H4 (cell line): ENCODE measurements at places on chromosomes 11 and 22.
A peak's percentile ranks its signal among the peaks of the same experiment; 100 is the strongest.

GRCh38 chr11:114827736-114828135, 149.4 kb downstream of the NXPE2 start:
- no peak for DNase-seq

DNA sequence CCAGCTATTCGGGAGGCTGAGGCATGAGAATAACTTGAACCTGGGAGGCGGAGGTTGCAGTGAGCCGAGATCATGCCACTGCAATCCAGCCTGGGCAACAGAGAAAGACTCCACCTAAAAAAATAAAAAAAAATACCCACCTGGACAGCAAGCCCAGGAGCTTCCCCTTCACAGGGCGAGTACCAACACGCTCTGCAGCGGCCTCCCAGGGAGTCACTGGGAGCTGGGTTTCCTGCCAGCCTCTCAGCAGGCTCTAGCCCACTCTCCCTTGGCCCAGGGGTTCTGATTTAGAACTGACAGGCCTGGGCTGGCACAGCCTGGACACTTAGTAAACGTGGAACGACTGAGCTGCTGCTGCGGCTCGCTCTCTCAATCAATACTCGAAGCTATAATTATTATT, 2.0 kb upstream of the CABP7 start:
- no peak for DNase-seq

DNA sequence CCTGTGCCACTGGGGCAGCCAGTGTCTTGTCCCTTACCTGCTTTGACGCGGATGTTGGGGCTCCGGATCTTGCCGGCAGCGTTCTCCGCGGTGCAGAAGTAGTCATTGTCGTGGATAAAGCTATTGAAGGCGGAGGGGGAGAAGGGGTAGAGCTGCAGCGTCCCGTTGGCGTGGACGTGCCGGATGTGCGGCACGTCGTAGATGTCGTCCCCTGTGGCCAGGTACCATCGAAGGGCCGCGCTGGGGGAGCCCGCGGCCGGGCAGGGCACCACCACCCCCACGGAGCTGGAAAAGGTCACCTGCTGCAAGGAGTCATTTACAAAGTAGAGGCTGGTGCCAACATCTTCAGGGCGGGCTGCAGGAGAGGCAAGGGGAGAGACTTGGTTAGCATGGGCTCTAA, 16.6 kb downstream of the DSCAML1 start:
- DNase-seq: no peak

DNA sequence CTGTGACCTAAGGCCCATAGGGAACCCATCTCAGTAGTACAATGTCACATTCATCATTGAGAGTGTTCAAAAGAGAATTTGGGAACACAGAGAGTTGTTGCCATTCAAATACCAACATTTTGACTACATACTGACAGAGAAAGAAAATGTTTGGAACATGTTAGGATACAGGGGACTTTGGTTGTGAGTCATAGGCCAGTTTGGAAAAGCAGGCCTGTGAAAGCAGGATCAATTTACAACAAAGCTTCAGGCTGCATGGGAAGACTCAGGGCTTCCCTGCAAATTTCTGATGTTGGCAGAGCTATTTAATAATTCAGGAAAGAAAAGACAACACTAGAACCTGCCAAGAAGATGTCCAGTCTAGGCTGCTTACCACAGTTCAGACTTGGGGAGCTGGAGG, 374 bp downstream of the NLRP10 start:
- DNase-seq: no peak

- no peak for DNase-seq
Observed at GRCh38 chr22:31732089-31732829, 17.7 kb downstream of the PRR14L start.

- no peak for DNase-seq
Observed at GRCh38 chr22:27937453-27937852, 18.4 kb upstream of the PITPNB start.

DNA sequence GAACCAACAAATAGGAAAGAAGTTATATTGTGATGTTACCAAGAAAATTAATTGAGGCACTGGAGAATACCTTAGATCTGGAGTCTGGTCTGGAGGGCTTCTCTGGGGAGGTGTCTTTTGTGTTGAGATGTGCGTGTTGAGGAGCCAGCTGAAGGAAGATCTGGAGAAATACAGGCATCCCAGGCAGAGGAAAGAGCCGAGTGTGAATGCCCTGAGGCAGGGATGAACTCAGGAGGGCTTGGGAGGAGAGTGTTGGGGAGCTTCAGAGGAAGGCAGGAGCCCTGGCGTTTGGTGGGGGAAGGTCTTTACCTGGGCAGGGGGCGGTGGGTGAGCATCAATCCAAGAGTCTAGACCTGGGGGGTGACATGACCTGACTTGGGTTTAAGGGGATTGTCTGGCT, 13.1 kb downstream of the SYNGR1 start:
- no peak for DNase-seq

- DNase-seq: no peak
Observed at GRCh38 chr11:80417681-80418080, 976.9 kb upstream of the TENM4 start.

GRCh38 chr11:12202661-12203310, 92.4 kb downstream of the MICAL2 start:
- no peak for DNase-seq

GRCh38 chr11:134342572-134343340, 11.0 kb downstream of the GLB1L2 start:
- DNase-seq: no peak

DNA sequence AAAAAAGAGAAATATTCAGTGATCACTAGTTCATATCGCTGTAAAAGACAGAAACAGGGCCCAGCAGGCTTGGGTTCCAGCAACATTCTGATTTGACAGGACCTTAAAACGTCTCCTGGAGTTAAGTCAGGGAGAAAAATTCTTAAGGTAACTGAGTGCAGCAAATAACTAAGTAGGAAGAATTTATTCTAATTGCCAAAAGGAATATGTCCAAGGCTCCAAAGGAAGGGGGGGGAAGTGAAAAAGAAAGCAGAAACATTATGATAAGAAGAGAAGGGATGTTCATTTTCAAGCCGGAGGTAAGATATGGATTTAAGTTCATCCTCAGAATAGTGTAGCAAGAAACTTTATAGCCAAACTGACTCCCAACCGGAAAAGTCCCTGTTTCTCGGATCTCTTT, 90.4 kb downstream of the WT1 start:
- no peak for DNase-seq

DNA sequence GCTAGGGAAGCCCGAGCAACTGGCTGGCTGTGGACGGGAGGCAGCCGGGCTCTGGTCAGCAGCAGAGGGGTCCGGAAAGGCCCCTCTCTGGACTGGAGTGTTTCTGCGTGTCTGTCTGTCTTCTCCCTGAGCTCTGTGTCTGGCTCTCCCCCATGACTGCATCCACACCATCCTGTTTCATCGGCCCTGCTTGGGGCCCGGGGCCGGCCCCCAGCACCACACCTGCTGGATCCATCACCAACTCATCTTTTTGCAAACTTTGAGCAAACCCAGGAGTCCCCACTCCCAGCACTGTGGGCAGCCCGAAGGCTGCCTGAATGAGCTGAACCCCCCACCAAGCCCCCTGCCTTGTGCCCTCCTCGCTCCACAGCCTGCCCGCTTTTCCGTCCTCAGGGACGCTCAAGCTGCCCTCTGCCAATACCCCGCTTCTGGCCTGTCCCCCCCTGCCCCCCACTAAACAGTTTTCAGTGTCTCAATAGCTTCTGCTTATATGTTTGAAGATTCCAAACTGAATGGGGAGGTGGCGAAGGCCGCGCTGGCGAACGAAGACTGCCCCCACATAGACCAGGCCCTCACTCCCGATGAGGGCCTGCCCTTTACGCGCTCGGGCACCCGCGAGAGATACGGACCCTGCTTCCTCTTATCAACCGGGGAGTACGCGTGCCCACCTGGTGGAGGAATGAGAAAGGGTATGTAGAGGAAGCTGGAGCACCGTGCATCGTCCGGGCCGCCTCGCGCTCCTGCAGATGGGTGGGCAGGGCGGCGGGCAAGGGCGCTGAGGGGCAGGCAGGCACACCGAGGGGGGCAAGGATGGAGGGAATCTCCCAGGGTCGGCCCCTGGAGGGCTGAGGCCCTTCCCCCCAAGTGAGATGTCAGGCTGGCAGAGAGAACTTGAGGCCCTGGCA, 44.6 kb downstream of the KCNC1 start:
- no peak for DNase-seq

DNA sequence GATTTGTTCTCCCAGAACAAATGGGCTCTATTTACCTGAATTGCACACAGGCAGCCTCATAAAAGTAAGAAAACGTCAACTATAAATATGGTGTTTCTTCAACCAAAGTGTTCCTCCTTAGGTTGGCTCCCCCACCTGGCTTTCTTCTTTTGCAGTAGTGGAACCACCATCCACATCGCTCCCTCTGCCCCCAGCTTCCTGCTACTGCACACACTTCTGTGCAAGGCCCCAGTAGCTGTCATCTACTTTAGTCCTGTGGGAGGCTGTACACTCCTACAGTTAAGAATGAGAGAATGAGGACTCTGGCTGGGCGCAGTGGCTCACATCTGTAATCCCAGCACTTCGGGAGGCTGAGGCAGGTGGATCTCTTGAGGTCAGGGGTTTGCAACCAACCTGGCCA, 89.5 kb downstream of the BMAL1 start:
- no peak for DNase-seq

GRCh38 chr22:23225724-23226496, 45.6 kb downstream of the BCR start:
- DNase-seq: peak; percentile 38

DNA sequence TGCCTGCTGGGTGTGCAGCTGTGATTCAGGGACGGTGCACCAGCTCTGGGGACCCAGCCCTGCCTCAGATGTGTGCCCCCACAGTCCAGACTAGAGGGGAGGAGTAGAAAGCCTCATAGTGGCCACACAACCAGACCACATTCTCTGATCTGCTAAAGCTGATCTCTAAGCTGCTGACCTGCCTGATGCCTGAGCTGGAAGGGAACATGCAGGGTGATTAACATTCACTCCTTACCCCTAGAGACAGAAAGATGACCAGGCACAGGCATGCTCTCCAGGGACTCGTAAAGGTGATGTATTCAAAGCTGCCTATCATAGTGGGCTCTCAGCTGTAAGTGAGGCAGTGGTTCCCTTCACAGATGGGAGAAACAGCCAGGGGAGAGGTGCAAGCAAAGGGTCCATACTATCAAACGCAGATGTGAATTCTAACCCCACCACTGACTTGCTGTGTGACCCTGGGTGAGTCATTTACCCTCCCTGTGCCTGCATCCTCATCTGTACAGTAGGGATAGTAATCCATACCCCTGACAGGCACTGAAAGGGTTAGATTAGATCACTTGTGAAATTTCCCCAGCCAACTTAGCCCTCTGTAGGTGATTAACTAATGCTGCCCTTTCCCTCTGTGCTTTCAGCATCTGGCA, 29.0 kb upstream of the LRRC32 start:
- DNase-seq: no peak

- DNase-seq: no peak
Observed at GRCh38 chr11:112118176-112118575, 31.5 kb downstream of the SDHD start.

GRCh38 chr11:109347304-109347703, 74.7 kb upstream of the C11orf87 start:
- DNase-seq: no peak

DNA sequence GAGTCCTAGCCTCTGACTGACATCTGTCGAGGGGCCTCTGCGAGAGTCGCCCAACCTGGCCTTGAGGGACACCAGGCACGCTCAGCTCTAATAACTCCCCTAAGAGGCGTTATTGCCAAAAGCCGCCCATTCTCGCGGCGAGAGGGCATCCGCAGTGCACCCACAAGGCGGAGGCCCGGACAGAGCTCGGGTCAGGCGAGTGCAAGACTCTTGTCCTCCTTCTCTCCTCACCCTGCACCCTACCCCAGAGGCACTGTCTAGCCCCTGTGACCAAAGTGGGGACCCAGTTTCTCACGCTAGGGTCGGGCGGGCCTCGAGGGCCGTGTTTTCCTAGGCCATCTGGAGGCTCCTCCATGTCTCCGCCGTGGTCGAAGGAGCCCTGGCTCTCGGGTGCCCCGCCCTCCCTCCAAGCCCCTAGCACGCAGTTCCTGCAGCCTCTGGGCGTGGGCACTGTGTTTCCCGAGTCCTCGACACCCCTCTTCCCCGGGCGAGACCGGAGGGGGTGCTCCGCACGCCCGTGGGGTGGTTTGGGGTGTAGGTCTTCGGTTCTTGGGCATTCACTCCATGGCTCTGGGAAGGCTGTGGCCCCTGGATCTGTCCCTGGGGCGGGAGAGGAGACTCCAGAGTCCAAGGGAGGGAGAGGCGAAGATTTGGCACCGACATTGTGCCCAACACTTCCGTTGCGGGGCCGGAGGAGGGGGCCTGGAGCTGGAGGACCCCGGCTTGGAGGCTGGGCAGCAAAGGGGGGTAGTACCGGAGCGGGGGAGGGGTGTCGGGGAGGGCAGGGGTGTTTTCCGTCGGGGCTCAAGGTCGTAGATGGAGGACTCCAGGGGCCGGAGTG, 1.0 kb downstream of the CHRM4 start:
- no peak for DNase-seq

DNA sequence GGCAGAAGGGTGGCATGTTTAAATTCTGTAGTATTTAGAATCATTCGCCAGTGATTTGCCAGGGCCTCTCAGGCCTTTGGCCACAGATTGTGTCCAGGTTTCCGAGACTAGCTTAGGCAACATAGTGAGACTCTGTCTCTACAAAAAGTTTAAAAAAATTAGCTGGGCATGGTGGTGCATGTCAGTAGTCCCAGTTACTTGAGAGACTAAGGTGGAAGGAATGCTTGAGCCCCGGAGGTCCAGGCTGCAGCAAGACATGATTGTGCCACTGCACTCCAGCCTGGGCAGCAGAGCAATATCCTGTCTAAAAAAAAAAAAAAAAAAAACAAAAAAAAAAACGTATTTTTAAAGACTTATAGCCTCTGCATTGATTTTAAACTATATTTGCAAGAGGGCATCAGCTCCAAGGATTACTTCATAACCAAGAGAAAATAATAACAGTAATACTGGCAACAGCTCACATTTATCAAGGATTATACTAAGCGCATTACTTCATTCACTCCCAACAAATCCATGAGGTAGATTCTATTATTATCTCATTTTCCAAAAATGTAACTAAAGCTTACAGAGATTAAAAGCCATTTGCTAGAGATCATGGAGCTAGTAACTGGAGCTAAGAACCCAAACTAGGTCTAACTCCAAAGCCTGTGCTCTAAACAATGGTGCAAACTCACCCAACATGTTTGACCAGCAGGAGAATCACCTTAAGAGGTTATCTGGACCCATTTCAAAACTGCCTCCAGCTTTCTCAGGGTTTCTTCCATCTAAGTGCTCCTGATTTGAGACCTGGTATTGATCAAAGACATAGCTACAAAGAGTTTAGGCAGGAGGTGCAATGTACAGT, 32.6 kb upstream of the SLC6A5 start:
- DNase-seq: no peak

DNA sequence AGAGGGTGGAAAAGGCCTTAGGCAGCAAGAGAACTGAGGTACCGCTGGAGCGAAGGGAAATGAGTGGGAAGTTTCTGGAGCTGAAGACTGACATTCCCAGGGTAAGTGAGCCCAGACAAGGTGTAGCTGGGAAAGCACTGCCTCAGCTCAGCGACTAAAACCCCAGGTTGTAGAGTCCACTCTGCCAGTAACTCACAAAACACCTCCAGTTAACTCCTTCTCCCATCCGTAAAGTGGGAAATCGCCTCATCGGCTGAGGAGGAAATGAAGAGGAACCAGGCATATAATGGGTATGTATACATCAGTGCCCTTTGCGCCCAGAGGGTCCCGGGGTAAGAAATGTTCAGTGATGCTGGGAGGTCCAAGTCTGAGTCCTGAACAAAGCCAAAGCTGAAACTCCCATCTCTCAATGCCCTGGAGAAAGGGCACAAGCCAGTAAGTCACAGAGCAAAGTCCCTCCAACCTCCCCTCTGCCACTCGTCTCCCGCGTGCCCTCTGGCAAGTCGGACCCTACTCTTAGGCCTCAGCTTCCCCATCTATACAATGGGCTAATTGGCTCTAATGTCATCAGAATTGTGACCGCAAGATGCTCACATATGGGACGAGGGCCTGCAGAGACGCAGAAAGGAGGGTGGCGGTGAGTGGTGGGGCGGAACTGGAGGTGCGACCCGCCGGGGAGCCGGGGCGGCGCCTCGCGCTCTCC, 588 bp downstream of the VPS37C start:
- no peak for DNase-seq
